ENCODE measurements at places on chromosomes 6 and 20.

- DNase-seq: peak; percentile 83
These were observed 51.9 kb upstream of the SLC22A16 start for GRCh38 chr6:110528101-110528929.

DNA sequence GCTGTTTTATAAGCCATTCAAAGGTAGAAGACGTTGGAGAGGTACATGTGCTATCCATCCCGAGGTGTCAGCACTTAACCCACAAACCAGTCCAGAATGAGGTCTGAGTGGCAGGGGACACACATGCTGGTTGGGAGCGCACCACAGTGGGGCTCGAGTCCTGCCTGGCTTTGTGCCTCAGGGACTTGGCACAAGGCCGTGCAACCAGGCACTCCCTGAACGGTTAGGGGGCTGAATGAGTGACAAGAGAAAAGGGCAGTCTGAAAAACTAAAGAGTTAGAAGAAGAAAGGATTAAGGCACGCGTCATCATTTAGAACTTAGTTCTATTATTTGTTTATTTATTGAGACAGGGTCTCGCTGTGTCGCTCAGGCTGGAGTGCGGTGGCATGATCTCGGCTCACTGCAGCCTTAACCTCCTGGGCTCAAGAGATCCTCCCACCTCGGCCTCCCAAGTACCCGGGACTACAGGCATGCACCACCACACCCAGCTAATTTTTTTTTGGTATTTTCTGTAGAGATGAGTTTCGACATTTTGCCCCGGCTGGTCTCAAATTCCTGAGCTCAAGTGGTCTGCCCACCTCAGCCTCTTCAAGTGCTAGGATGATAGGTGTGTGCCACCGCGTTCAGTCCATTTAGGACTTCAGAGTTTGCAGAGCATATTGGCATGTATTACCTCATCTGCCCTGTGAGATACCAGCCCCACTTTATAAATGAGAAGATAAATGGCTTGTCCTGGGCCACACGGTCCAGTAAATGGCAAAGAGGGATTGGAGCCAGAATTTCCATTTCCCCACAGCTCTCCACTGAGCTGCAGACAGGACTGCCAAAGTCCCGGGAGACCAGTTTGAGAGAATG is 47.4 kb upstream of the IRF4 start:
- DNase-seq: no peak

DNA sequence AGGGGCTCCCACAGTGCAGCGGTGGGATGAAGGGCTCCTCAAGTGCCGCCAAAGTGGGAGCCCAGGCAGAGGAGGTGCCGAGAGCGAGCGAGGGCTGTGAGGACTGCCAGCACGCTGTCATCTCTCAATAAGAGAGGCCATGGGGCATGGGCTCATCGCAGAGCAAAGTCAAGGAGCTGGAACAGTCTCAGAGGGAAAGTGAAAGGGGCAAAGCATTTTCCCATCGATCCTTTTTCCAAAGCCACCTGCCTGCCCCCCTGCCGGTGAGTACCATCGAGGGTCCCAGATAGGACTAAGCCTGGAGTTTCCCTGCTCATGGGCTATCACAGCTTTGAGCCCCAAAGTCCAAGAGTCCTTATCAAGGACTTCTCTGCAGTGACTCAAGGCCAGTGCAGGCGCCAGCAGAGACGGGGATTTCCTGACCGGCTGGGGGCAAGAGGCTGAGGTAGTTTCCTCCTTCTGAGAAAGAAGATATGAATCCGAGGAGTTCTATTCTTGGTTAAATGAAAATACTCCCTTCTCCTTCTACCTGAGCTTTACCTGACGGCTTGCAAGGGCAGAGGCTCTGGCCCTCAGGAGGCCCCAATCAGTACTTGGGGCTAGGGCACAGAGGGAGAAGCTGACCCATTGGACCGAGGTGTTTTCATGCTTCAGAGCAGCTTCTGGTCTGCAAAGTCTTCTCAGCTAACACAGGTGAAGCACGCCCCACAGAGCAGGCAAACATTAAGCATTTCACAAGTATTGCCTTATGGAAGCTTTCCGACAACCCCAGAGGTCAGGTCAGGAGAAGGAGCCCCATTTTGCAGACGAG is 22.6 kb downstream of the ETV7 start:
- peak; percentile 69 for DNase-seq

DNA sequence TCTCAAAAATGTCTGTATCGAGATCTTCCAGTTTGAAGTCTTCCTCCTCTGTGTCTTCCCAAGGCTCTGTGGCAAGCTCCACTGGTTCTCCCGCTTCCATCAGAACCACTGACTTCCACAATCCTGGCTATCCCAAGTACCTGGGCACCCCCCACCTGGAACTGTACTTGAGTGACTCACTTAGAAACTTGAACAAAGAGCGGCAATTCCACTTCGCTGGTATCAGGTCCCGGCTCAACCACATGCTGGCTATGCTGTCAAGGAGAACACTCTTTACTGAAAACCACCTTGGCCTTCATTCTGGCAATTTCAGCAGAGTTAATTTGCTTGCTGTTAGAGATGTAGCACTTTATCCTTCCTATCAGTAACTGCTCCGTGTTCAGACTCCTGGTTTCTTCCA is 10.0 kb upstream of the DHX35 start:
- DNase-seq: no peak

DNA sequence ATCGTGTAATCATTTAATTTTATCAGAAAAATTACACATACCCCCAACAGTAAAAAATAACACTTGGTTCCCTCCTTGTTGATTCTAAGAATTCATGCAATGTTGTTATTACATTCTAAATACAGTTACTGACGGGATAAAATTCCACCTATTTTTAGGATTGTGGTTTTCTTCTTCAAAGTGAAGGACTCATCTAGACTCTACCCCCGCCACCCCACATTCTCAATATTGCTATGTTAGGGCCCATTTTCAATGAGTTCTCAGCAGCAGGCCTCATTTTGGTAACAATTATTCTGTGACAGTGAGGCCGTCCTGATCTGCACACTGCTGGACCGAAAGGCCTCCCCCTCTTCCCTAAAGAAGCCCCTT is 43.5 kb downstream of the PREX1 start:
- DNase-seq: no peak

GRCh38 chr20:17129089-17129488 is 97.8 kb upstream of the PCSK2 start:
- no peak for DNase-seq

DNA sequence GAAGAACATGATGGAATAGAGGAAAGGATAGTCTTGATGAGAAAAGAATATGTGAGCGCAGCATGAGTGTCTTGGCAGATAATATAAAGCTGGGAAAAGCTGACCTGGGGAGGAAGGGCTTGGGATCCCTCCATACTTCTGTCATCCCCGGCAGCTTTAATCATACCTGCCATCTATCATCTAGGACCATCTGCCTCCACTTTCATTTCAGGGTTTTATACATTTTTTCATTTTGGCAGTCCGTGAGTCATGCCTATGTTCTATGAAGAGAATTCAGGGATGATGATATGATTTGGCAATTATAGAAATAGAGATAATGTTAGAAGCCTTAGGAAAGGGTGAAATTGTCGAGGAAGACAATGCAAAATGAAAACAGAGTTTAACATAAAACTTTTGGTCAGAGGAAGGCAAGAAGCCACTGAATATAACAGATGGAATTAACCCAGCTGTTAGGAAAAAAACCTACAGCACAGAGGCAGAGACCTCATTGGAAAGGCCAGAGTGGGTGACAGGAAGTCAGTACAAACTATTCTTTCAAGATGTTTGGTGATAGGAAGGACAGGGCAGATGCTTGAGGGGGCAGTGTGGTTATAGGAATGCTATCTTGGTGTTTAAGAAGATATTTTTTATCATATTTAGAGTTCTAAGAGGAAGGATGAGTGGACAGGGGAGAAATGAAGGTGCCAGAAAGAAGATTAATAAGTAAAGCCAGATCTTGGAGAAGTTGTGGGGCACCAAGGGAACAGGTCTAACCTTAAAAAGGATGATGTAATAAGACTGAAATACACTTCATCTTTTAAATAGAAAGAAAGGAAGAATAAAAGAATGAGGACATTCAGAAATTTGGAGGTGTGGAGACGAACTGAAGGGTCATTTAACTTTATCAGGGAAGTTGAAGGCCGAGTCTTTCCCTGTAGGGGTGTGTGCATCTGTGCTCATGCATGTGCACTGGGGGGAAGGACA is 37.8 kb downstream of the MARCKS start:
- DNase-seq: no peak

DNA sequence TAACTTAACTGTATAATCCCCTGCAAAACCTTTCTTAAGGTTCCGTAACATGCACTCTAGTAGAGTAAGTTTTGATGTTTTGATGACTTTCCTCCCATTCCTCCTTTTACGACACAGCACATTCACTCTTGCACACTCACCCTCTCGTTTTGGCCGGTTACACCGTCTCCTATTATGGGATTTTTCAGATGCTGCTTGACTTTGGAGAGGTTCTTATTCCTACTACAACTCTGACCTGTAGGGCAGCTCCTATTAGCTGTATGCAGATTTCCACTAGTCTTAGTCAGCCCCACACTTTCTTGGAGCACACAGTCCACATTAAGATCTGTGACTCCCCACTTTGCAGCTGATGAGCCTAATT is 223.7 kb upstream of the SYNCRIP start:
- DNase-seq: peak; percentile 18

GRCh38 chr6:106199998-106200397 is 113.9 kb downstream of the PRDM1 start:
- DNase-seq: peak; percentile 85

GRCh38 chr6:56757588-56757984 is 114.9 kb upstream of the DST start:
- peak; percentile 87 for DNase-seq

- no peak for DNase-seq
These were observed 77.2 kb downstream of the OR2B2 start for GRCh38 chr6:27834879-27835549.

GRCh38 chr6:15017261-15017660 is 228.6 kb upstream of the JARID2 start:
- peak; percentile 33 for DNase-seq

GRCh38 chr6:130675072-130675471 is 152.1 kb upstream of the SMLR1 start:
- peak; percentile 95 for DNase-seq

- no peak for DNase-seq
These were observed 110.0 kb upstream of the PHACTR1 start for GRCh38 chr6:12606616-12607015.

- no peak for DNase-seq
These were observed 20.8 kb downstream of the RALGAPA2 start for GRCh38 chr20:20691477-20692235.

- no peak for DNase-seq
These were observed 143.6 kb downstream of the TFAP2B start for GRCh38 chr6:50962213-50962759.

DNA sequence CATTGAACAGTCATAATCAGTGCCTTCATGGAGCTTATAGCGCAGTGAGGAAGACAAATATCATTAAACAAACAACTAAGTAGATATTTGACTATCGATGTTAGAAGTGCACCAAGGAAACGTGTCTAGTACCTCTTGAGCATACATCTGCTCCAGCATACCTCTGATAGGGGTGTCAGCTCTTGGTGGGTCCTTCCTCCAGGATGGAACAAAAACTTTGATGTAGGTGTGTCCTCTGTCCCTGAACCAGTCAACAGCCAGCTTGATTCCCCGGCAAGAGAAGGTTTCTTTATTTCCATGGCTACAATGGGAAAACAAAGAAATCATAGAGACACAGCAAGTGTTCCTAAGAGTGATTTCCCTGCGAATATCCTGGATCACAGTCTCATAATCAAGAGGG is 23.1 kb downstream of the ZC3H12D start:
- no peak for DNase-seq

DNA sequence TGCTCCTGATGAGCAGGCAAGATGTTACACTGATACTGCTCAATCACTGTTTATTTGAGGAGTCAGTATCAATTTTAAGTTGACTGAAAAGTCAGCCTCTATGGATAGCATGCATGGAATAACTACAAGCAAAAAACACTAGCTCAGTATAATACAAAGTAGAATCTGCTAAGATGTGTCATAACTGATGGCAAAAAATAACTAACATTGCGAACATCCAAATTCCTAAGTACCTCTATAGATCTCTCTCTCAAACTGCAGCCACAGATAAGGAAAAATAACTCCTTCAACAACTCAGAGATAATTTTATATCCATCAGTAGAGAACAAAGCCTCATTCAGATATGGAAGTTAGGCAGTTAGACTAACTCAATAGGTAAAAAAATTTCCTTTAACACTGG is 16.3 kb downstream of the HDAC2 start:
- peak; percentile 18 for DNase-seq

GRCh38 chr6:35554811-35555210 is 42.1 kb upstream of the TULP1 start:
- no peak for DNase-seq

DNA sequence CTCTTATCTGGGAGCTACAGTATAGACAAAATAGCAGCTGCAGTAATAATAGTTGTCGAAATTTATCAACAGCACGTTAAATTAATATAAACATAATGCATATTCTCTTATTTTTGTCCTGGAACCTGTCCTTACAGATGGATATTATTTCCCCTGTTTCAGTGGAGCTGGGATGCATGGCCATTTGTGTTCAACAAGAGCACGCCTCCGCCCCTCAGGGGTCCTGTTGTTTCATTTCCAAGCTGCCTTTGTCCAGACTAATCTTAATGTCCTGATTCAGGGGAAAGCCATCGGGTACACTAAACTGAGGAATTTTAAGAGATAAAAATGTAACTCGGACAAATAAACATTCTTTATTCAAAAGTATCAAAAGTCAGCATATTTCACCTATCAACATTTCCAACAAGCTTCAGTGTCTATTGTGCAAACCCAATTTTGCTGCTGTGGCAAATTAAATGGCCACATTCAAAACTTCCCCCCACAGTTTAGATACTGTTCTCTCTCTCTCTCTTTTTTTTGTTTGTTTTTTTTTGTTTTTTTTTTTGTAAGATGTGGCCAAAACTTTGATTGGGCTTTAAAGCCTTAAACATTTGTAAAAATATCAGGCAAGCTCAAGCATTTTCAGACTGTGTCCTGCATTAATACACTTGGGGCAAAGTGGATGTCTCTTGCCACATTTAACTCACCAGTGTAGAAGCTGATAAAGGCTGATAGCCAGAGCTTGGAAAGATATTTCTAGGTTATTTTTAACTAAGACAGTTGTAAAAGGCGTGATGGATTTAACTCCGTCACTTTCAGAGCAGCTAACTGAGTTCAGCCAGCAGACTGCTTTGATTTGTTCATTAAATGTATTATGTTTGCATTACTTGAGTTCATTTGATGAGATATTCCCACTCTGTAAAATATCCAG is 112.5 kb upstream of the QKI start:
- peak; percentile 25 for DNase-seq

GRCh38 chr20:37359836-37360235 is 13.9 kb downstream of the SRC start:
- no peak for DNase-seq

DNA sequence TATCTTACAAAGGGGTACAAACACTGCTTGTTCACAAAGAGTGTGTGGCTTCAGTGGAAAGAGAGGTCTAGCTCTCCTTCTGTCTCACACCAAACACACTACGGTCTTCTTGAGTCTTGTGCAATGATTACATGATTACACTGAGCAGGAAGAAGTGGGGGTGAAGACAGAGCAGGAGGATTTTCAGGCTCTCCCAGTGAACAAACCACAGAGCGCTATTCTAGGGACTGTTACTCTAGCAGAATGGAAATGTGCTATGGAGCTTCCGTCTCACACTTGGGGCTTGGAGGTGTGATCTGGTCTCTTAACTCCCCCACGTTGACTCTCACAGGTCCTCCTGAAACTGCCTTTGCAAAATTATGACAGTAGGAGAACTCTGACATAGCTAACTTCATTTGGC is 203.4 kb downstream of the MYLK4 start:
- peak; percentile 48 for DNase-seq

GRCh38 chr6:13068586-13069210 is 259.6 kb downstream of the TBC1D7 start:
- no peak for DNase-seq

- DNase-seq: no peak
These were observed 7.9 kb upstream of the TREM1 start for GRCh38 chr6:41294214-41294872.

- peak; percentile 54 for DNase-seq
These were observed 7.6 kb upstream of the FAM110A start for GRCh38 chr20:825710-826421.
